ENCODE measurements at places on chromosomes 6 and 20.

DNA sequence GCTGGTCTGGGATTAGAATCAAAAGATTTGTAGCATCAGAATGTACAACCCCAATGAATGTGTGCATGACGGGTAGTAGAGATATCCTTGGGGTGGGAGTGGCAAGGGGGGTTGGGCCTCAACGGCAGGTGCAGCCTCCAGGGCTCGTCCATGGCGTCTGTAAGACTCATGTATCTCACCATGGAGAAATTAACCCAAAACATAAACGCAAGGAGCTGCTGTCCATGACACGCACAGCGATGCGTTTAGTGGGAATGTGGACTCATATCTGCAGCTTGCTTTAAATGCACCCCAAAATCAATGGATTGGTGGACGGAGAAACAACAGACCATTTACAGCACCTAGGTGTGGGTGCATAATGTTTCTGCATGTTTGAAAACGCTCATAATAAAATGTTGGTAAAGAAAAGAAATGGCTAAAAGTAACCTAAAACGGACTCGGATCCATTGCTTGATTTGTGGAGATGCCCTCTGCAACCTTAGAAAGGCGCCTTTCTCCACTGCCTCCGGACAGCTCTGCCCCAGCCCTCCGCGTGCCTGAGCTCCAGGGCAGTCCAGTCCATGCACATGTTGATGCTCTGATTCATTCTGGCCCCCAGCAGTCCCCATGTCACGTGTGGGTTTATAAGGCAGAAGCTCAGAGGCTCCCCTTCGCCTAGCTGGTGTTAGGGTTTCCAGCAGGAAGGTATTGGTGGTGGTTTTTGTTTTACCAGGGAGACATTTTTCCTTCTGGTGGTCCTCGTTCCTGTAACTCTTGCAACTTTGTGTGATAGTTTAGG, 24.5 kb downstream of the PYGB start:
- DNase-seq = no peak

DNA sequence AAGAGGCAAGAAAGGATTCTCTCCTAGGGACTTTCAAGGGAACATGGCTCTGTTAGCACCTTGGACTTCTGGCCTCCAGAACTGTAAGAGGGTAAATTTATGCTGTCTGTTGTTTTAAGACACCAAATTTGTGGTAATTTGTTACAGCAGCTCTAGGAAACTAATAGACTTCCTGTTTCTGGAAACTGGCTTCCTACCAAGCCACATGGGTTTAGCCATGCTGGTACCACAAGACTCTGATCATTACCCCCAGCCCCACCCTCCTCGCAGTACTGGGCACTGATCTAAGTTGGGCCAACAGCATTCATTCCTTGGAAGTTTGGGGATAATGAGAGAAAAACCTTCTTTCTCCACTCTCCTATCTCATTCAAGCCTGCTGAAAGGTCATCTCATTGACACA, 109.5 kb upstream of the SMLR1 start:
- DNase-seq = no peak

DNA sequence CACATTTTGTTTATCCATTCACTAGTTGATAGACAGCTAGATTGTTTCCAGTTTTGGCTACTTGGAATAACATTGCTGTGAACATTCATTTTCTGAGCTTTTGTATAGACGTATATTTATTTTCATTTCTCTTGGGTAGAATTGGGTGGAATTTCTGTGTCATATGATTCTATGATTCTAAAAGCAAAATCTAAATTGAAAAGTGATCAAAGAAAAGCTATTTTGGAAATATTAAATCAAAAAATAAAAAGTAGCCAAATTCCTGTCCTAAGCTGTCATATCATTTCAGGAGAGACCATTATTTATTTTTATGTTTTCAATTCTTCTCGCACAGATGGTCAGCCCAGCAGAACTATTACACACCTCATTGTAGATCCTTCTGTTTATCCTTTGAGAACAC, 229.2 kb downstream of the COL12A1 start:
- no peak for DNase-seq

DNA sequence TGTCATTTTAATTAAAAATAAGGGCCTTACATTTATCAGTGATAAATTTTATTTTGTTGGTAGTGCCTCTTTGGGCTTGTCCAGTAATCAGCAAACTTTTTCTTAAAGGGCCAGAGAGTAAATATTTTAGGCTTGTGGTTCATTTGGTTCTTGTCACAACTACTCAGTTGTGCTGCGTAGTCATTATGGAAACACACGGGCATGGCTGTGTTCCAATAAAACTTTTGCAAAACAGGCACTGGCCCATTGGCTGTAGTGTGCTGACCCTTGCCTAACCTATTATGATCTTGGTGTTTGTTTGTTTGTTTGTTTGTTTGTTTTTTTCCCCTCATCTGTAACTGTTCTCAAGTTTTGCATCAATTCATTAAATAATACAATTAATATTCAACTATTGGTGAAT, 19.4 kb downstream of the TBPL1 start:
- no peak for DNase-seq

- DNase-seq = no peak
Measured at GRCh38 chr6:158591134-158591809, 31.4 kb downstream of the TMEM181 start.

DNA sequence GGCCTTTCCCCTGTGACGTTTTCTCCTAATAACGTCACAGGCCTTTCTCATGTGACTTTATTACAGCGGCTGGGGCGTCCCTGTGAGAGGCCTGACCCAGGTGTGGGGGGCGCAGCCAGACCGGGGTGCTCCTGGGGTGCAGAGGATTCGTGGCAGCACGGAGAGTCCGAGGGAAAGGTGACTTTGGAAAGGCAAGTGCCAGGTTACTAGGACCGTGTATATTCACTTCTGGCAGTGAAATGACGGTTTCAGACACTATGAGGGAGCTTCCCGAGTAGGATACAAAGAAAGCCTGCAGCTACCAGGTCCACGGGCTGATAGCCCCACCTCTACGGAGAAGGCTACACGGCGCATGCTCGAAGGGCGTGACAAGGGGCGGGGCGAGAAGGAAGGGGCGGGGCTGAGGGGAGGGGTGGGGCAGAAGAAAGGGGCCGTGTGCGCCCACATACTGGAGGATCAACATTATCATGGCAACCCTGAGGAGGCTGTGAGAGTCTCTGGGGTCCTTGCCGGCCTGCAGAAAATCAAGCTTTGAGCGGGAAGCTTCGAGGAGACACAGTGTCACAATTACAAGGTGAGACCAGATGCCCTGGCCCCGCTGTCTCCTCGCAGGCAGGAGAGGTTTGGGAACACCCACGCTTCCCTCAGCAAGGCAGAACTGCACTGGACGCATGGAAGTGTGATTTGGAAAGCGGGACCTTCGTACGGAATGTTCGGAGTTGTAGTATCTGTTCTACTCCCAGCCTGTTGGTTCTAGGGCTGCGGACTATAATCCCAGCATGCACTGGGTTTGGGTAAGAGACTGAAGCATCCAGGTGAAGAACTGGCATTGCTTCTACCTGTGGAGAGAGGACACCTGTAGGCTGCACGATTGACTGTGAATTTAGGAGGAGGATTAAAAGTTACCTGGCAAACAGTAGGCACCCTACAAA, 54.4 kb upstream of the ZNF337 start:
- DNase-seq = peak; percentile 78

DNA sequence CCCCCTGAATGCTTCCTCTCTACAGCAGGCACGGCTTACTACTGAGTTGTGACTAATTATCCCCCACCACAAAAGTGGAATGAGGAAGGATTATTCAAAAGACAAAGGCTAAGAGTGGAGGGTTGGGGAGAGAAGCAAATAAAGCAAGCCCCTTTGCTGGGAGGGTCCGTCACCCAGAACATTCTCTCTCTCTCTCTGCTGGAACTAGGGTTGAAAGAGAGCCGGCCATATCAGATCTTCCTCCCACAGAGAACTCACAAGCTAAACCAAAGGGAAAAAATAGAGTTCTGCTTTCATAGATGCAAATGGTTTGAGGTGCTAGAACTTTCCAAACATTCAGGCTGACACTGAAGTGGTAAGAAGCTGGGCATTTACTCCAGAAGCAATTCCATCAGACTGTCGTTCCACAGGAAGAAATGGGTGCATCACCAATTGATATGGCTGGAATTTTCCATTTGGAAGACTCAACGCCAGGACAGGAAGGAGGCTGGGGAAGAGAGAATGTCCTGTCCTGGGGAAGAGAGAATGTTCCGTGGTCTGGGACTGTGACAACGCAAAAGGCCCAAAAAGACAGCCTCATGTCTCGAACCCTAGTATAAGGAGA, 7.9 kb downstream of the ZMYND8 start:
- no peak for DNase-seq

GRCh38 chr6:157080986-157081391, 242.3 kb downstream of the TMEM242 start:
- DNase-seq = no peak

DNA sequence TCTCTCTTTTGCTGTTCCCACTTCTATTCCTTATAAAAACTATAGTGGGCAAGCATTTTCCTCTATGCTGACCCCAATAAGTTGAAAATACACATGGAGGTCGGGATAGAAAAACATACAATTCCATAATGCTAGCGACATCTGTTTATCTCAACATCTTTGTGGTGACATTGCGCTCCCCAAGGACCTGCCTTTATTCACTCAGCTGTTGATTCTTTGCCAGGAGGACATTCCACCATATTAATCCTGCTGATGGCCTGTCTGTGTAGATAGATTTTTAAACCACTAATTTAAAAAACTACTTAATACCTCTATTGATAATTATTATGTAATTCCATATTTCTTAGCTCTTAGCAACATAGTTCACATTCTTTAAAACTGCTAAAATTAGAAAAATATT, 555.3 kb upstream of the MAP3K7 start:
- no peak for DNase-seq

GRCh38 chr6:2579241-2579761, 171.4 kb downstream of the MYLK4 start:
- DNase-seq = no peak

DNA sequence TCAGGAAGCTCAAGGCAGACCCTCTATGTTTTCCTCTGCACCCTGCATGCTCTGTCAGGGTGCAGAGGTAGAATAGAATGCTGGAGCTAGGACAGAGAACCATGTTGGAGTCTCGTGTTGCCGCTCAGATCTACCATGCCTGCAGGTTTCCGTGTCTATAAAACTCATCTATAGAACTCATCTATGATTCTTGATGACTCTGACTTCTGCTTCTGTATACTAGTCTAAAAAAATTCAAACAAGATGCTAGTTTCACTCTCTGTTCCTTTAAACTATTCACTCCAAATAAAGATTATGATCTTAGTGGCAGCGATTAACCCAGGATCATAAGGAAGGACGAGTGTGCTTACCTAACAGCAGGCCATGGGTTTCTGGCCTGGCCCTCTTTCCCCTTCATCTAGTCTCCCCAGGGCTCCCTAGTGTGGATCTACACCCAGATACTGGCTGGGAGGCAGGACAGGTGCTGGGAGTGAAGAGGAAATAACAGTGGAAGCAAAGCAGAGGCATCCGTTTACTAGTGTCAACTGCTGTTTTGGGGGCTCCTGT, 162.7 kb upstream of the SUPT3H start:
- no peak for DNase-seq

GRCh38 chr6:36621371-36621855, 27.3 kb downstream of the SRSF3 start:
- no peak for DNase-seq

DNA sequence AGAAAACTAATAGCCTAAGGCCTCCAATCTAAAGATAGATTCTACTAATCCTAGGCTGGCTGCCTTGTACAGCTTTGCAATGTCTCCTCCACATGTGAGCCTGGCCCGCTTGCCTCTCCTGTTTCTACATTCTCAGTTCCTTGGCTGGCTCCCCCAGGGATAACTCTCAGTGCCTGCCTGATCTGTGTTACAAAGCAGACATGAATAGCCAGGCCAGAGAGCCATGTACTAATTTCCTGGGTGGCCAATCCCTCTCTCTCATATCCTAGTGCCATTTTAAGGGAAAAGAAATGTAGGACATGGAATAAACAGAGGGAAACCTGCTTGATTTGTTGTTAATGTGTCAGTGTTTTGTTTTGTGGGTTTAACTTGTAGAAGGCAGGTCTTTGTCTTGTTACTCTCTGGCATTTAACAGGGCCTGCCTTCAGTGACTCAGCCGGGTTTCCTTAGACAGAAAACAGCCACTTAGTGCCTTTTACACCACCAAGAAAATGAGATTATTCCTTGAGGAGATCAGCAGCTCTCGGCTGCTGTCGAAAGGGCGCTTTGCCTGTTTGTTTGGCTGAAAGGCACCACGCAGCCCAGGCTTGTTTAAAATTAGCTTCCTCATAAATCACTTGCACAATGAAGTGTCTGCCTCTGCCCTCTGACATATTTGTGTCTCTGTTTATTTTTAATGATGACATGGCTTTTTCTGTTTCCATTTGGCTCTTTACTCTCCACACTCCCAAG, 702.7 kb downstream of the MAFB start:
- DNase-seq = peak; percentile 54

GRCh38 chr6:37438930-37439329, 5.9 kb downstream of the CMTR1 start:
- no peak for DNase-seq

- no peak for DNase-seq
Measured at GRCh38 chr6:47057830-47058540, 15.9 kb upstream of the ADGRF1 start.

GRCh38 chr20:18011951-18012645, 43.3 kb downstream of the MGME1 start:
- no peak for DNase-seq

- DNase-seq = no peak
Measured at GRCh38 chr6:163707387-163708355, 293.2 kb downstream of the QKI start.

DNA sequence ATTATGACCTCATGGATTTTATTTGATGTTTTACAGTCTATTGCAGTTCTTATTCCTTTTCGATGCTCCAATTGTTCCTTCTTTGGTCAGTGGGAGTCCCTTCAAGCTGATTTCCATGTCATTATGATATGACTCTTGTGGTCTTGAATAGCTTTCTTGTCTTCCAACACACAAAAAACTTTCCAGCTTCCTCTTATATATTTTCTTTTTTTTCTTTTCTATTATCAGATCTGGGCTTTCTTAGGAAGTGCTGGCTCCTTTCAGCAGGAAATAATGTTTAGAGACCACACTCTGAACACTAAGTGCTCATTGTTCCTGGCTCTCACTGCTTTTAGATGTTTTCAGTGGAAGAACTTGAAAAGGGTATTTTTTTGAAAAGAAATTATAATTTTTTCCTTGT, 3.1 kb upstream of the SLC17A1 start:
- DNase-seq = no peak

DNA sequence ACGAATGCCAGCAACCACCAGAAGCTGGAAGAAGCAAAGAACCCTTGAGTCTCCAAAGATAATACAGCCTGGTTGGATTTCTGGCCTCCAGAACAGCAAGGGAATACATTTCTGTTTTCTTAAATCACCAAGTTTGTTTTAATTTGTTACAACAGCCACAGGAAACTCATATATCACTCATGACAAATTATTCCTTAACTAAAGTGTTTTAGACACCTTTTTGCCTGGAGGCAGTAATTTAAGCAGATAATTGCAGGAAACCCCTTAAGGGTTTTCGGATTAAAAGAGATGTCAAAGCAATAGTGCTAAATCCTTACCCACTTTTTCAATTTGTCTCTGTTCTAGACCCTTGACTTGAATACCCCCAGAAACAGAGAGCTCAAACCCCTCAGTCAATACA, 1050.0 kb downstream of the EPHA7 start:
- no peak for DNase-seq

DNA sequence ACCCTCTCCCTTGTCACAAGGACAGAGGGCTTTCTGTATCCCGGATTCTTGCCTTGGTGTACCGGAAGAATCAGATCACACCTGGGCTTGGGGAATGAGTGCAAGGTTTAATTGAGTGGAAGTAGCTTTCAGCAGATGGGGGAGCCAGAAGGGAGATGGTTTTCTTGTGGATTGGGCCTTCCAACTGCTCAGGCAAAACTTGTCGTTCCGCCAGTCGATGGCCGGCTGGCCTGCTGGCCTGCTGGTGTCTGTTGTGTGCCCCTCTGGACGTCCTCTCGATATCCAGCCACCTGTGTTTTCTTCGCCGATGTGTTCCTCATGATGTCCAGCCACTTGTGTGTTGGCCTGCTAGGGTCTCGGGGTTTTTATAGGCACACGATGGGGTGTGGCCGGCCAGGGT, 168.1 kb downstream of the CDKAL1 start:
- no peak for DNase-seq
